Activated T-cell treated with anti-CD3 and anti-CD28 coated beads, Interleukin-2, amount 50 U/mL, for 24 hours (primary cell): ENCODE measurements at places on chromosomes 6 and 20.
A peak's percentile ranks its signal among the peaks of the same experiment; 100 is the strongest.

DNA sequence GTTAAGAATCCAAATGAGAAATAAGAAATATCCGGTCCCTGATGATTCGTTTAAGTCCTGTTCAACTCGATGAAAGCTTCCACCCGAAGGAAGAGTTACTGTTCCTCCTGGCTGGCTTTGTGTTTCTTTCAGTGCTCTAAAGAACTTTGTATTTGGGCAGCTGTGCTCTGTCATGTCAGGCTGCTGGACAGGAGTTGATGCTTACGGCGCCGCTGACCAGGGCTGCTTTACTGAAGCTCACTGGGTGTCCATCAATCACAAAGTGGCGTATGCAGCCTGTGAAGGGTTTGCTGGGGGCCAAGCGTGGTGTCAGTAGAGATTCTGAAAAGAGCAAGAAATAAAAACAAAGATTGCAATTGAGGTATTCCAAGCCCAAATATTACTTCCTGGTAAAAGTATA lies 21.9 kb downstream of the FAM229B start:
- no peak for DNase-seq

GRCh38 chr6:150894935-150895552 lies 29.5 kb downstream of the MTHFD1L start:
- peak; percentile 46 for DNase-seq

GRCh38 chr6:165988302-165988756 lies 179.3 kb downstream of the TBXT start:
- no peak for DNase-seq

GRCh38 chr6:3388786-3389185 lies 68.1 kb downstream of the SLC22A23 start:
- DNase-seq = no peak

- DNase-seq = no peak
These were observed 71.7 kb downstream of the GRM4 start for GRCh38 chr6:34074064-34074742.

GRCh38 chr6:160319246-160319645 lies 28.9 kb upstream of the SLC22A3 start:
- DNase-seq = no peak
